Pulmonary artery endothelial cell (primary cell): ENCODE measurements at places on chromosomes 4 and X. TPM values are rescaled to one million over a fixed set of nuclear protein-coding genes. Genes with fewer than 3 reads are reported as not detected.

The SYTL5 gene
- total RNA-seq: not detected in 2 replicates

The GABRB1 gene
- total RNA-seq: not detected in 2 replicates

GRCh38 chrX:153599192-153600031, 473 bp upstream of the CCNQ start:
- DNase-seq: peak; percentile 27

DNA sequence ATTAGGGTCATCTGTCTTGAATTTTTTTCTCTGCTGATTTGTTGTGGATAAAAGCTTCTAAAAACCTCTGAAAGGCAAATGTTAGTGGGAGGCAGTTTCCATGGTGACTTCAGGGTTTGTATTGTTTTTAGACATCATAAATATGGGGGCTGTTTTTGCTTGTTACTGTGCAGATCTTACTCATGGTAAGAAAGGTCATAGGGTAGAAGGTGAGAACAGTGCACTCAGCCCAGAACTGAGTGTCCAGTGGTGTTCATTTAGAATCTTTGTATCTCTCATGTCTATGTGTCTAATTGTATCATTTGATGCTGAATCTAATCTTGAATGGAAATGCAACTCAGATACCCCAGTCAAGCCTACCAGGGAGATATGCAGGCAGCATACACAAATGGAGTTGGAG, 609.8 kb downstream of the ZNF674 start:
- DNase-seq: no peak

GRCh38 chrX:74280759-74281158, 23.2 kb upstream of the ZCCHC13 start:
- DNase-seq: no peak

- no peak for DNase-seq
Measured at GRCh38 chr4:11746734-11747133, 318.0 kb upstream of the HS3ST1 start.

DNA sequence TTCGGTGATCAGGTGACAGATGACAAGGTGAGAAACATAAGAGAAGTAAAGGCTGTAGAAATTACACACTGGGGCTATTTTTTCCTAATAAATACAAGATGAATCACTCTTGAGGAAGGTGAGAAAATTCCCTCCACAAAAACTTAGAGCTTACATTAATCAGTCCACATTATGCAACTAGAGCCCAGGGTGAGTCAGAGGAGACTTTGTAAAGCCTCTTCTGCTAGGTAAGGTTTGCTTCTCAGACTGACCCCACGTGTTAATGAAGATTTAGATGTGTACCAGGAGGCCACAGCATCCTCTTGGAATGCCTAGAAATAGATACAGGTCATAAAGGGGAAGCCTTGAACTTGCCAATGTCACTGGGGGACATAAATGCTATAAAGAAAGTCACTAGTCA, 396.0 kb upstream of the SMIM31 start:
- DNase-seq: no peak

GRCh38 chr4:26779674-26780073, 81.0 kb upstream of the STIM2 start:
- DNase-seq: no peak

GRCh38 chrX:133749370-133749769, 236.0 kb downstream of the GPC3 start:
- DNase-seq: no peak

GRCh38 chr4:183342541-183343533, 20.6 kb upstream of the CLDN24 start:
- no peak for DNase-seq

GRCh38 chr4:124904723-124905388, 192.3 kb upstream of the ANKRD50 start:
- DNase-seq: no peak

DNA sequence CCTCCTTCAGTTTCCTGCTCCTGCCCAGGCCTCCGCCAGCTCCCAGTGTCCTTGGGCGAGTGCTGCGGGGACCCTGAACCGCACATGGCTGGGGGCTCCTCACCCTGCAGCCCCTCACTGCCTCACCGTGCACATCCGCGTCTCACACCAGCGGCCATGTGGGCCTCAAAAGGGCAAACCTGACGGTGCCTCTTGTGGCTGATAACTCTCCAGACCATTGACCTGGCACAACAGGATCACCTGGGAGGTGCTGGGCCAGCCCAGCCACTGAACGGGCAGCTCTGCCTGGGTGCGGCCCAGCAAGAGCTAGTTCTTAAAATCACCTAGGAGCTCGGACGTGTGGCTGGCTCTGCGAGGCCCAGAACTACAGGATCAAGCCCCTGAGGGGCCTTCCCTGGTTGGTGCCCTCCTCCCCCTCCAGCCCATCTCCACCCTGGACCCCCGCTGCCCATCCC, 4.1 kb upstream of the S100P start:
- DNase-seq: no peak
